ENCODE measurements at places on chromosomes 13 and 19.

DNA sequence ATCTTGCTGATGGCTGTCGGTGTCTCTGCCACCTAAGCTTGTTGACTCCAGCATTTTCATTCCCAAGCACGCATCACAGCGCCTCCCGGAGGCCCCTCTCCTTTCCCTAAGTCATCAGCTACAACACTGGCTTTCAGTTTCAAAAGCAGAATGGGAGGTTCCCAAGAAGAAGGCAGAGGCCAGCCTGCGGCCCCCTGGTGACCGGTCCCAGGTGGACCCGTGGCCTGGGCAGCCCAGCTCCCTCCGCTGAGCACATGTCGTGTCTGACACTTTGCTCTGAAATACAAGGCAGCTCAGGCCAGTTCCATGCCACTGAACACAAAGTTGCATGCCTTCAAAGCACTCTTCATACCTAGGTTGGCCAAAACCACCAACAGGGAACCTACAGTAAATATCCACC lies 8.5 kb downstream of the MLLT1 start:
- no peak for DNase-seq

GRCh38 chr19:58556622-58557220 lies 1.7 kb downstream of the UBE2M start:
- no peak for DNase-seq

DNA sequence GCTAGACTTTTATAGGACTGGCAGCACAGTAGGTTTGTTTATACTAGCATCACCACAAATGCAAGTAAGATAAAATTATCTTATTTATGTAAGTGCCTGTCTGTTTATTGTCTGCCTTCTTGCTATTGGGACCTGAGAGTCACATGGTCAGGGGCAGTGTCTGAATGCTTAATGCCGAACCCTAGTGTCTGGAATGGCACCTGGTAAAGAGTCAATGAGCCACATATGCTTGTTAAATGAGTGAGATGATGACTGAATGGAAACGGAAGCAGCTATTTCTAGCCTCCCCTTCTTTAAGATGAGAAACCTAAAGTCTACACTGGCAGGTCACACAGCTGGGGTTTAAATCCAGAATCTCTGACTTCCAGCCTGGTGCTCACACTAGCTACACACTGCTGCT lies 92.2 kb downstream of the STOML3 start:
- no peak for DNase-seq

DNA sequence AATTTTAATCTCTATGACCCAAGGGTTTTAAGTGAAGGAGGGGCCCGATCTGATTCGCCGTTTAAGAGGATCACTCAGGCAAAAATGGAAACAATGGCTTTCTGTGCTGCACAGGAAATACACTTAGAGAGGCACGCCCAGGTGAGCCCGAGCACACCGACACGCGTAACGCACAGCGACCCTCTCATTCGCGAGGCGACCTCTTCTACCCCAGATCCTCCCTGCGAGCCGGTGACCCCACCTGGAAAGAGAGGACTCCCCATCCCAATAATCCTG lies 216 bp downstream of the SH2D3A start:
- no peak for DNase-seq

DNA sequence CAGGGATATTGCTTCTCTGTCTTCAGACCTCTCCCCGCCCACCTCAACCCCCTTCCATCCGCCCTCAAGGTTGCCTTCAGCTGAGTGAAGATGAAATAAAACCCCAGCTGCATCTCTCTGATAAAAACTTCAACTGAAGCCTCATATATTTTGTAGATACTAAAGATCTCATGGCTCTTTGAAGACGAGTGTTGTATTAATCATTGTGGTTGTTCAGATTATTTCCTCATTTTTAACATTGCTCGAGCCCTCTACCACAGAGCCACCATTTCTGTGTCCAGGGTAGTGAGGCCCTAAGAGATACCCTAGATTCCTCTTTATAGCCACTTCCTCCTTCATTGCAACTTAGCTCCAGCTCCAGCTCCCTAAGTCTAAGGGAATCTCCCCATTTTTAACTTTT lies 312.8 kb upstream of the ZNF507 start:
- no peak for DNase-seq

- peak; percentile 74 for DNase-seq
These were observed 551 bp downstream of the FZR1 start for GRCh38 chr19:3506384-3507340.

DNA sequence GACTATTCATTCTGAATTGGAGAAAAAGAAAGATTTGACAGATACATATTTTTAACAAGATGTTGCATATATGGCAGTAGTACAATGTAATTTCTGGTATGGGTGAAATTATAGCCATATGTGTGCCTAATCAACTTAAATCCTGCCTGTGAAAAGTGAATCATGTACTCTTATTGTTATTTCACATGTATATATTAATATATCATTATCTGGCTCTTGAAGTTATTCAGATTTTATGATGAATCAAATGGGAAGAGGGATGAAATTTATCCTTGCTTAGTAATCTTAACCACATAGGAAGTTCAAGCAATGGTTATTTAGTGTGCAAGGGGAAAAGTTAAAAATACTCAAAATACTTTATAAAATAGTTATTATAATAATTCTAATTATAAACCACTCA lies 80.5 kb downstream of the GPC6 start:
- no peak for DNase-seq

- DNase-seq = no peak
These were observed 105.1 kb downstream of the FRY start for GRCh38 chr13:32136716-32137115.

DNA sequence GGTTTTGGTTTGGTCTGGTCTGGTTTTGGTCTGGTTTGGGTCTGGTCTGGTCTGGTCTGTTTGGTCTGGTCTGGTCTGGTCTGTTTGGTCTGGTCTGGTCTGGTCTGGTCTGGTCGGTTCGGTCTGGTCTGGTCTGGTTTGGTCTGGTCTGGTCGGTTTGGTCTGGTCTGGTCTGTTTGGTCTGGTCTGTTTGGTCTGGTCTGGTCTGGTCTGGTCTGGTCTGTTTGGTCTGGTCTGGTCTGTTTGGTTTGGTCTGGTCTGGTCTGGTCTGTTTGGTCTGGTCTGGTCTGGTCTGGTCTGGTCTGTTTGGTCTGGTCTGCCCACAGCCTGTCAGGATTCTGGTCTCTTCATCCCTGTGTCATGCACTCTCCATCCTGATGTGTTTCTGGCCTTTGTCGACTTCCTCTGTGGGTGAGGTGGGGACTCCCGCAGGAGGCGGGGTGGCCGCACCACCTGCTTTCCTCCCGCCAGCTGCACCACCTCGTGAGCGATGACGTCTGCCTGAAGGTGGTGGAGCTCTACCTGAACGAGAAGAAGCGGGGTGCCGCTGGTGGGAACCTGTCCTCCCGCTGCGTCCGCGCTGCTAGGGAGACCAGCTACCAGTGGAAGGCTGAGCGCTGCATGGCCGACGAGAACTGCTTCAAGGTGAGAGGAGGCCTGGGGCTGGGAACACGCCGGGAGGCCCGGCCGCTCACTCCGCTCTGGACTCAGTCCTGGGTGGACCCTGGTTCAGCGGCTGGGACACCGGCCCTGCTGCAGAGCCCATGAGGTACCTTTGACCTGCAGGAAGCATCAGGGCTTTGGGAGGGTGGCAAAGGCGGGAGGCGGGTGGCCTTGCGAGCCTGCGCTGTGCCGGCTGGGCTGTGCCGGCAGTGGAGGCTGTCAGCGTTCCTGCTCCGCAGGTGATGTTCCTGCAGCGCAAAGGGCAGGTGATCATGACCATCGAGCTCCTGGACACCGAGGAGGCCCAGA lies 12.9 kb upstream of the F2RL3 start:
- DNase-seq = no peak

DNA sequence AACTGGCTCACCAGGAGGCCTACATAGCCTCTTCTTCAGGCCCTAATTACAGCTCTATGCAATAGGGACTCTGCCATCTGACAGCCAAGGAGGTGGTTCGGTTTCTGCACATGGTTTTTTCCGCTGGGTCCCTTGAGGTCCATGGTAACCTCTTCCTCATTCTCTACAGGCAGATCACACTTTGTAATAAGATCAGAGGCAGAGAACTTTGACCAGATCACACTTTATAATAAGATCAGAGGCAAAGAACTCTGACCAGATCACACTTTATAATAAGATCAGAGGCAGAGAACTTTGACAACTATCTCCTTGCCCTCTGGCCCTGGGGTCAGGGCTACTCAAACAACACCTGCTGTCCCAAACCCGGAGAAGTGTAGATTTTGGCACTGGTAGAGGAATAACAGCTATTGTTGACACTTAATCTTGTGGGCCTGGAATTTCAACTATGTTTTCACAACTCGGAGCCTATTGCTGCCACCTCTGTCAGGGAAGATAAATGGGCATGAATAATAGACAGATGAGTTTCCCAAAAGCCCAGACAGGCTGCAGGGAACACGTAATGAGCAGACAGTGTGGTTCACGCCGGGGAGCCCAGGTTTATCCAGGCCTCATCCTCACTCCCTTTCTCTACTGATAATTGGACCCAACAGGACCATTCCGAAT lies 246.1 kb downstream of the UQCRFS1 start:
- DNase-seq = no peak

DNA sequence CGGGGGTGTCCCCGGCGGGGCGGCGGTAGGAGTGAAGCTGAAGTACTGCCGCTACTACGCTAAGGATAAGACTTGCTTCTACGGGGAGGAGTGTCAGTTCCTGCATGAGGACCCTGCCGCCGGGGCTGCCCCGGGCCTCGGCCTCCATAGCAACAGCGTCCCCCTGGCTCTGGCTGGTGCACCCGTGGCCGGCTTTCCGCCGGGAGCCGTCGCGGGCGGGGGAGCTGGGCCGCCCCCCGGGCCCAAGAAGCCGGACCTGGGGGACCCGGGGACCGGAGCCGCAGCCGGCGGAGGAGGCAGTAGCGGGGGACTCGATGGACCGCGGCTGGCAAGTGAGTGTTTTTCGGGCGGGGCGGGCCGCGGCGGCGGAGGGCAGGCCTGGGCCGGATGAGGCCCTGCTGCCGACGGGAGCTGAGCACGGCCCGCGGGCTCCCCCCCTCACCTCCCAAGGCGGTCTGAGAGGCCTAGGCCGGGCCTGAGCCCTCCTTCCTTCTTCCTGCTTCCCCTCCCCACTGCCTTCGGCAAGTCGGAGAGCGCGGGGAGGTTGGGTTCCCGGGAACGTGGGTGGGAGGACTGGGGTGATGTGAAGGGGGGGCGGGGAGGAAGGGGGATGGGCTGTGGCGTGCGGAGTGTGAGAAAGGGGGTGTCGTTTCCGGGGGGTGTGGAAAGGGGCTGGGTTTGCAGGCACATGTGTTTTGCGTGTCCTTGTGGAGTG lies 568 bp downstream of the PAN3 start:
- DNase-seq = peak; percentile 91

GRCh38 chr13:40118337-40118736 lies 462.9 kb downstream of the COG6 start:
- no peak for DNase-seq

GRCh38 chr13:39385621-39386231 lies 217.3 kb downstream of the LHFPL6 start:
- DNase-seq = no peak

GRCh38 chr13:79141082-79141481 lies 265.0 kb downstream of the RBM26 start:
- no peak for DNase-seq

DNA sequence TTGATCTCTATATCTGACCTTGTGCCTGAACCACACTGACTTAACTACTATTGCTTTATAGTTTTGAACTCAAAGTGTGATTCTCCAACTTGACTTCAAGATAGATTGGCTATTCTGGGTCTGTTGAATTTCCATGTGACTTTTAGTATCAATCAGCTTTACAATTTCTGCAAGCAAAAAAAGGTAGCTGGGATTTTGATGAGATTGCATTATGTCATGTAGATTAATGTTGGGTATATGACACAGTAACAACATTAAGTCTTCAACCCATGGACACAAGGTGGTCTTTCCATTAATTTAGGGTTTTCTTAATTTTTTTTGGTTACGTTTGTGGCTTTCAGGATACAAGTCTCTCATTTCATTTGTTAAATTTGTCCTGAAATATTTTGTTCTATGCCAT lies 28.2 kb downstream of the NLRP5 start:
- DNase-seq = no peak

DNA sequence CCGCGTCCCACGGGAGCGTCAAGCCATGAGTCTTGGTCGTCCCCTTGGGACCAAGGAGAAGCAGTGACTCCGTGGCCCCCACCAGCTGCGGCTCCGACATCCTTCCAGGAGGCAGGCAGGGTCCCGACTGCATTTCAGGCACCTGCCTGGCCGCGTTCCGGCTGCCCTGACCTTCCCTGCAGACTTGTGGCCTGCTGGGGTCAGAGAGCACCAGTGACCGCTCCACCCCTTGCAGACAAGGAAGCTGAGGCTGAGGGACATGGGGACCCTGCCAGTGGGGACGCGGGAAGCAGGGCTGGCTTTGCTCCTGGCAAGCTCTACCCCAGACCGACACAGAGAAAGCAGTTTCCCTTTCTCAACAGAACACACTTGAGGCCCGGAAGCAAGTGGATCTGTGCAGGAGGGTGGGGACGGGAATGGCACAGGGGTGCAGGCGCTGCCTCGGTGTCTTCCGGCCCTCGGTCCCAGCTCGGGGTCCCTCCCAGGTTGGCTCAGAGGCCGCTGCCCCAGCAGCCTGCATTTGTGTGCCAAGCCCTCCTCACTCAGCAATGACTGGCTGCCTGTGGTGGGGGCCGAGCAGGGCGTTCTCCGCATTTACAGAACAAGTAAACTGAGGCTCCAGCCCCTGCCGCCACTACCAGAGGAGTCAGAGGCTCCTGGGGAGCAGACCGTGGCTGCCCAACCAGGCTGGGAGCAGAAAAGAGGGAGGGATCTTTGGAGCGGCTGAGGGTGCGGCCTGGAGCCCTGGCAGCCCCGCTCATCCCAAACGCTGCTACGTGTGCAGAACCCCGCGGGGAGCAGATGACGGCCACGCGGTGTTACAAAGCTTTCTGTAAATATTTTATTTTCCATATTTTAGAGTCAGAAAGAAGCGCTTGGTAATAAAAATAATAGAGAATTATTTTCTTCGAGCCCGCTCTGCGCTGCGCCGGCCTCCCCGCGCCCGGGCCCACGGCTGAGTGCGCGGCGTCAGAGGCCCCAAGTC lies 43.9 kb downstream of the GAS6 start:
- DNase-seq = no peak

GRCh38 chr19:4431808-4432674 lies 25.6 kb downstream of the UBXN6 start:
- no peak for DNase-seq

GRCh38 chr13:93411186-93411680 lies 184.6 kb downstream of the GPC6 start:
- DNase-seq = no peak

GRCh38 chr13:93066187-93066586 lies 160.4 kb upstream of the GPC6 start:
- DNase-seq = no peak

- no peak for DNase-seq
These were observed 4.7 kb downstream of the ALOX5AP start for GRCh38 chr13:30739761-30740642.

- no peak for DNase-seq
These were observed 69.1 kb downstream of the ATP7B start for GRCh38 chr13:51942189-51942588.

- DNase-seq = no peak
These were observed 5.5 kb upstream of the TYROBP start for GRCh38 chr19:35913589-35913988.

DNA sequence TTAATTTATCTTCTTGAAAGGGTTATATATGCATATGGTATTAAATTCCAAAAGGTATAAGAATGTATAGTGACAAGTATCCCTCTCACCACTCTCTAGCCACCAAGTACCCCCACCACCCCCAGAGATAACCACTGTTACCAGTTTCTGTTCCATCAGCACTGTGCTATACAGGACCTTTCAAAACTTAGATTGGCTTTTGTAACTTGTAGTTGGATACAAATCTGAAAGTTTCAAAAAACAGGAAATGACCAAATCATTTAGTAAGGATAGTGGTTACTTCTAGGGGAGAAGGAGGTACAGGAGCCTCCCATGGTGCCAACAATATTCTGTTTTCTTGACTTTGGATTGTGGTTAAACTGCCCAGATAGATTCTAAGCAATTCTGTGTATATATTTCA lies 56.7 kb downstream of the AKAP11 start:
- DNase-seq = no peak

GRCh38 chr13:93926425-93926824 lies 553.1 kb downstream of the DCT start:
- DNase-seq = no peak
